Skeletal muscle tissue (tissue), 5 donors: ENCODE measurements at places on chromosomes 1 and 21. TPM values are rescaled to one million over a fixed set of nuclear protein-coding genes. Genes with fewer than 3 reads are reported as not detected.

Gene FCMR
- total RNA-seq: 0.52 TPM

Gene C1orf232
- not detected for total RNA-seq

Gene PPM1J
- total RNA-seq: 1.0 TPM

Gene SPATA1
- total RNA-seq: 1.0 TPM

Gene ZNF281
- 11.5 TPM for total RNA-seq

Gene DPT
- total RNA-seq: 74.6 TPM

Gene KRTAP8-1
- total RNA-seq: not detected

Gene B3GALT2
- total RNA-seq: 6.8 TPM

Gene CYP4X1
- 3.1 TPM for total RNA-seq

Gene PLPP3
- total RNA-seq: 132 TPM
